ENCODE measurements at places on chromosomes 6 and 20.

GRCh38 chr6:113971741-113972140 is 793 bp upstream of the HDAC2 start:
- DNase-seq = no peak

DNA sequence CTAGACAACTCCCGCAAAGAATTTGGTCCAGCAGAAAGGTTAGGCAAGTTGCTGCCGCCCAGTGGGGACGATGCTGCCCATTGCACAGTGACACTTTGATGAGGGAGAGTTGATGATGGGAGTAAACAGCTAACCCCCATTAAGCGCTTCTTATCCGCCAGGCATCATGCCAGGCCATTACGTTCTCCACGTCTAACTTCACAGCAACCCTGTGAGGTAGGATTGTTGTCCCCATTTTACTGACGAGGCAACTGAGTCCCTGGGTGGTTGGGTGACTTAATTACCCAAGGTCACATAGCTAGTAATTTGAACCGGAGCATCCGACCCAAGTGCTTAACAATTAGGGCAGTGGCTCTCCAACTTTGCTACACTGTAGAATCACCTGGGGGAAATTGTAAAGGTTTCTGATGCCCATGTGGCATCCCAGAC is 738 bp downstream of the RALGAPB start:
- no peak for DNase-seq

GRCh38 chr6:31966506-31966905 is 5.4 kb downstream of the DXO start:
- no peak for DNase-seq

DNA sequence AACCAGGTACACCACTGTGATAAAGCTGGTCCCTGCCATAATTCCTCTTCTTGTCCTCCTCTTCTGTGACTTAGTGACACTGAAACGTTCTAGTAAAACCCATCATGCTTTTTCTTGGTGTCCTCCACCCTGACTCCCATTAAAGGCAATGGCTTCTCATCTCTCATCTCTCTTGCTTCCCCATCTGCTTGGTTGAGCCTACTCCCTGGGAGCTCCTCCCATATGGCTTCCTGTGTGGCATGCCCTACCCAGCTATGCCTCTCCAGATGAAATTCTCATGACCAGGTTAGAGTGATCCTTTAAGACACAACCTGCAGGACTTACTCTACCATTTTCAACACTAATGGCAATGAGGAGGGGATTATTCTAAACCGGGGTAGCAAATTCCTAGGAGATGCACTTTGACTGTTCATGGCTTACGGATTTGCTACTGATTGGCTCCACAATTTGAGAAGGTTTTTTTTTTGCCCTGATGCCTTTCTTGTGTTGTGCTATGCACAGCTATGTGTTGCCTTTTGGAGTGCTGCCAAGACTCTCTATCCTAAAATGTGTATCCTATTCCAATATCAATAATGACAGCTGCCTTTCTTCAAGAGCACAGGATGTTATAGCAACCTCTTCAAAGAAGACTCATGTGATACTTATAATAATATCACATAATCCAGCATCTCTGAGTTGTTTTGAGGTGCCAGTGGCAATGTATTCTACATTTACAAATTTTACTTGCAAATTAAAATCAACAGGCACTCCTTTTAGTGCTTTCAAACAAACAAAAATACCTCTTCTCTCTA is 6.1 kb downstream of the SIRPG start:
- DNase-seq = no peak

DNA sequence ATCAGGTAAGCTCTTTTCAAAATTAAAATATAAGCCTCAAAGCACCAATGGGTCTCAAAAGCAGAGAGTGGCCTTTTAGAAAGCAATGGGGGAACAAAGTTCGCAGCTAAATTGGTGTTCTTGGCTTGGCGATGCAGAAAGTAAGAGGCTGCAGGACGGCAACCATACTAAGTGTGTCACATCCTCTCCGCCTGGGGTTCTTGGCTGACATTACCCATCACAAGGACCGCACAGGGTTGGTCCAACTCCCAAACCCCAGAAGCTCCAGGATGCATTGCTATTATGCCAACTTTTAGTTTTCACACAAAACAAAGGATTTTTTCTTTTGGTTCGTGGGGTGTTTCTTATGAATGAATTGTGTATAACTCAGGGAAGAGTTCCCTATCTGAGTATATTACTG is 124.8 kb downstream of the PRKN start:
- no peak for DNase-seq

GRCh38 chr6:85402071-85402470 is 47.8 kb upstream of the NT5E start:
- DNase-seq = no peak

GRCh38 chr6:90488816-90489215 is 98.1 kb downstream of the MAP3K7 start:
- DNase-seq = no peak

- no peak for DNase-seq
Measured at GRCh38 chr6:124670801-124671200, 291.4 kb upstream of the RNF217 start.

DNA sequence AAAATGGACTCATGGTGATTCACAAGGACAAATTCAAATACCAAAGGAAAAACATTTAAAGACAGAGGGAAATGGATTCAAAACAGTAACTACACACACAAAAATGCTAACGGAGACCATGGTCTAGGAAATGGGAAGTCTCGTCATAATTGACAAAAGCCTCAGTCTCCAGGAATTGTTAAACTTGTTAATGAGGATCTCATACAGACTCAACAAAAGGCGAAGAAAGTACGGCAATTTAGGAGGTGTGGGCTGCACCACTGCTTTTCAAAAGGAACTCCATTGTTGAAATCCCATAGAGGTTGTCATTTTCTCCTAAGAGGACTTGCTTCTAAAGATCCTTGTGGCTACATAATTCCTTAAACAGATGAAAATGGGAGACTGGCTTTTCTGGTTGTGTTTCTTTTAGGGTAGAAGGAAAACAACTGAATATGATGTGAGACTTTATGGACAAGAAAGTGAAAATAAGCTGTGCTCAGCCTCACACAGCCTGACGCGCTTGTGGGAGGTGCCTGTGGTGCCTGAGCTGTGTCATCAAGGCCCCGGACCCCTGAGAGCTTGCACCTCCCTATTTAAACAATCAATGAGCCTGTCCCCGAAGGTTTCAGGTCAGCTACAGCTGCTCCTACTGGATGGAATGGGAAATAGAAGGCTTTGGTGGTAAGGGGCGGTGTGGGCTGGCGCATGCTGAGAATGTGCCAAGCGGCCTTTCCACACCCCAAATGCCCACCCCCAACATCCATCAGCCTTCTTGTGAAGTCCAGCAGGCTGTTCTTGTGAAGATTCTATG is 2.5 kb upstream of the CLDN20 start:
- DNase-seq = no peak

GRCh38 chr6:71211799-71212198 is 76.8 kb upstream of the OGFRL1 start:
- DNase-seq = no peak

DNA sequence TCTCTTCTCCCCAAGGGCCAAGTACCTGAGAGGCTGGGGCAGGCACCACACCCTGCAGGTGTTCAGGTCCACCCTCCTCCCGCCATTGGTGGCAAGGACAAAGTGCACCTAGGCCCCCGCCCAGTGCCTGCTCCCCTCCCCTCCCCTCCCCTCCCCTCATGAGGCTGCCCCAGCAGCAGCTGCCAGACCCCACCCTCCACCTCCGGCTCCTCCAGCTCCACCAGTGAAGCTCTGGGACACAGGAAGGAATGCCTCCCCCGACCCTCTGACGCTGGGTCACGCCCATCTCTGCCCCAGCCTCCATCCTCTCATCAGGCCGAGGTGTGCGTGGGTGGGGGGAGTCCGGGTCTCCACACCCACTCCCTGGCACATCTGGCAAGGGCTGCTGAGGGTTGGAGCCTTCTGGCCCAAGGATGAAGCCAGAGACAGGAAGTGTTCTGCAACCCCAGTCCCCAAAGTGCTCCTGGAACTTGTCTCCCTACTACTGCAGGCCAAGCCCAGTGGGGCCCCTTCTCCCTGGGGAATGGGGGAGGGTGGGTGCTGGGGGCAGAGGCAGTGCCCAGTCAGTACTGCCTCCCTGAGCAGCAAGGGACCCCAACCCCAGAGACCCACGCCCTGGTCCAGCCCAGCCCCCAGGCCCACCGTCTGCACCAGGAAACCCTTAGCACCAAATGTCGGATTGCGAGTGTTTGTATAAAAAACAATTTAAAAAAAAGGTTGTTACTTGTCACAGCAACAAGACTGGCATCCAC is 1.6 kb upstream of the UCKL1 start:
- no peak for DNase-seq

- no peak for DNase-seq
Measured at GRCh38 chr20:57612436-57612835, 7.8 kb downstream of the ZBP1 start.

DNA sequence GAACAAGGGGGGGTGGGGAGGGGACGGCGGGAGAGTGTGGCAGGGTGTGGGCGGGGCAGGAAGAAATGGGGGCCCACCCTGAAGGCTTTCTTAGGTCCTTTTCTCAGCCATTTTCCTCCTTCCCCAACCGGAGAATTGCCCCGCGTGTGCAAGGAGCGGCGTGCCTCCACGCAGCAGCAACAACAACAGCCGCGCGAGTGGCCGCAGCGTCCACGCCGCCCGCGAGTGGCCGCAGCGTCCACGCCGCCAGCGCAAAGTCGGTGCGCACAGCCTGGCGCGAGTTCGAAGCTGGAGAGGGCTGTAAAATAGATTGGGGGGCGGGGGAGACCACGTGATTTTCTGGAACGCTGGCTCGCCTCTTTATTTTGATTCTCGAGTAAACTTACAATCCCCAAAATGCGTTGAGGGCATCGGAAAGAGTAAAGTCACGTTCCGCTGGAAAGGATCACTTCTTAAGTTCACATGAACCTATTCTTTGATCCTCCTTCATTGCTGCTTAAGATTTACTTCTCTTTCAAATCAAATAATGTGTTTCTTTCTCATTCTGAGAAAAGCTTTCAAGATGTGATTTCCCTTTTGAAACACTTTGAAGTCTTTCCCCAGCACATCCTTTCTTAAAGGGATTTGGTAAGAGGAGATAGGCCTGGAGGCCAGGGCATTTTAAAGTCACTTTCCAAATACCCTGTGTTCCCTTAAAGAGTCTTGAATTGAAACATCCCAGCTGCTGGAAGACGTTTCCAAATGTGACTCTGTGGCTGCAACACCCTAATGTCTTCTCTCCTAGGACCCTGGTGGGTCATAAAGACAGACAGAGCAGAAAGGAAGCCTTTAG is 66.7 kb upstream of the ZNF217 start:
- no peak for DNase-seq

DNA sequence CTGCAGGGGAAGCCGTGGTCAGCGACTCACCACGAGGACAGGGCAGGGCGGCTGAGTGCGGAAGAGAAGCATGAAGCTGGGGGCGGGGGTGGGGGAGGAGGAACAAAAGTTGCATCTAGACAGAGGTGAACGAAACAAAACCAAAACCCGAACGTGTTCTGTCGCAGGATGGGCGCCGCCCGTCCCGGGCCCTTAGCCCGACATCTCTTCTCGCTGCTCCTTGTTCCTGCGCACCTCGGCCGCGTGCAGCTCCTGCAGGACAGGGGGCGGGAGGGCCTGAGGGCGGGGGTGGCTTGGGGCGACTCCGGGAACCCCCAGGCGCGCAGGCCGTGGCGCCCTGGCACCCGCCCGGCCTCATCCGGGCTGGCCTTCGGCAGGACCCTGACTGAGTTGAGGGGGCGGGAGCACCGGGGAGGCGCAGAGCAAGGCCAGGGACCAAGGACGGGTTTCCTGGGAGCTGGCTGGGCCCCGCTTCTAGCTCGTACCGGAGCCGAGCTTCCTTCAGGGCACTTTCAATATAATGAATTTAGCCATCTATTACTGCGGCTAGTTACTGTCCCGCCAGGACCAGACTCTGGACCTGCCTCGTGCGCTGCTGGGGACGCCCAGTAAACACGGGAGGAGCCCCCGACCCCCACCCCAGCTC is 12.0 kb downstream of the STMN3 start:
- DNase-seq = no peak

DNA sequence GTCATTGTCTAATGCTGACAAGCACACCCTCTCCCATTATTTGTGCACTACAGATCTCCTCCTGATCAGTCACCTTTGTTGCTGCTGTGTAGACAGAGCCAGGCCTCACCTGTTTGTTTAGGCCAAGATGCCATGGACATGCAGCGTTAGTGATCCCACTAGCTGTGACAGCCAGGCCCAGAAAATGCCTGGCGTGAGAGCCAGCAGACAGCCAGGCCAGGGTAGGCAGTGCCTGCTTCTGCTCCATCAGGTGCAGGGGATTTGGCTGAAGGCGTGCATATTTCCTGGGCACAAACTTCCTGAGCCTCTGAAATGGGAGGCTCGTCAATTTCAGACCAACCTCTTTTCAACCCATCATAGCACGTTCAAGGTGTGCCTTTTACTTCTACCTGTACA is 27.3 kb downstream of the MANBAL start:
- no peak for DNase-seq

- DNase-seq = no peak
Measured at GRCh38 chr6:97399208-97399607, 116.2 kb upstream of the MMS22L start.

GRCh38 chr6:43856005-43856765 is 86.2 kb downstream of the VEGFA start:
- no peak for DNase-seq

GRCh38 chr20:18056174-18057100 is 1.3 kb downstream of the OVOL2 start:
- no peak for DNase-seq

GRCh38 chr20:32357375-32357868 is 709 bp upstream of the ASXL1 start:
- DNase-seq = no peak

- no peak for DNase-seq
Measured at GRCh38 chr6:167678102-167679101, 148.3 kb upstream of the AFDN start.

GRCh38 chr6:41774841-41775240 is 4.9 kb downstream of the FRS3 start:
- no peak for DNase-seq
